ENCODE measurements at places on chromosomes 1 and 21. TPM values are rescaled to one million over a fixed set of nuclear protein-coding genes. Genes with fewer than 3 reads are reported as not detected.

PTGER3 gene
- not detected for total RNA-seq

DNA sequence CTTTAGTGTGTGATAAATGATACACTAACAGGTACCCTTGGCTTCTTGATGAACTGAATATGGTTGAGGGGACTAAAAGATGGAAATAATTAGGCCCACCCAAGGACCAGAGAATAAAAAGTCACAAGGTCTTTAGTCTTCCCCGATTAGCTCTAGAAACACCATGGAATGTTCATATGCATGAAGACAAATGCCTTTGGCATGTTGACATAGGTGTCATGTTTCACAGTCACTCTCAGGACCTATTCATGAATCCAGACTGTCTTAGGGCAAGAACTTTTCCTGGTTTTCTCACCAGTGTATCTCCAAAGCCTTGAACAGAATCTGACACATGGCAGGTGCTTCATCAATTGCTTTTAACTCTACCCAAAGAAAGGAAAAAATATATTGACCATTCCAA, 412.8 kb downstream of the AJAP1 start:
- DNase-seq = no peak

- DNase-seq = no peak
Measured at GRCh38 chr1:9293241-9293532, 493 bp downstream of the SPSB1 start.

- DNase-seq = no peak
Measured at GRCh38 chr1:153487707-153488106, 27.3 kb upstream of the S100A7 start.

DNA sequence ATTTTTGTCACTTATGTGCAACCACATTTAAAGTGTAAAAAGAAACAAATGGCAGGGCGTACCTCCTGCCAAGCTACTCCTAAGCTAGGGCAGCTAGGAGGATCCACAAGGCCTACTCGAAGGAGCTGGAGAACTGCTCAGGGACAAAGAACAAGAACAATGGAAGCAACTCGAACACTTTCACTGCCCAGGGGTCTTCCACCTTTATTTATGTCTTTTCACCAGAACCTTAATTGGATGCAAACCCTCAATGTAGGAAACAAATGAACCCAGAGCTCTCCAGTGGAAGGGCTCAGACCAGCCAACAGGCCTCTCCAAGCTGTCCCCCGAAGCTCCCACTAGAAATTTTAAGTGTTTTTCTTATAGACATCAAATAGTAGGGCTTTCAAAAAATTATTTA, 39.9 kb downstream of the C1orf198 start:
- DNase-seq = no peak

CYP4A22 gene
- not detected for total RNA-seq

DNA sequence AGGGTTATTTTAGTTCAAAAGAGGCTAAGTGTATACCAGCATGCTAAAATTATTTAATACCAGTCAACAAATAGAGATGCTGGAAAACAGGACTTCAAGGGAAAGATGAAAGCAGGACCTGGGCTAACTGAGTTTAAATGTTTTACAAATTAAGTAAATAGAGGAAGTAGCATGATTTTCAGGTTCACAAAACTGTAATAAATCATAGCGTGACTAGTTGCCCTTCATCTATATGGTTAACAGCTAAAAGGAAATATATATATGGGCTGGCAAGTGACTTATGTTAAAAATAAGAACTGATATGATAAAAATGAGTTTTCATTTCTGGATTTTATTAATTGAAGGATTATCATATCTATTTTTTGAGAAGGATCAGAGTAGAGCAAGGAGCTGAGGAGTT, 25.6 kb downstream of the DPYD start:
- no peak for DNase-seq

GRCh38 chr1:82400521-82400920, 599.8 kb downstream of the ADGRL2 start:
- DNase-seq = no peak

- no peak for DNase-seq
Measured at GRCh38 chr21:45555251-45555556, 13.0 kb upstream of the SLC19A1 start.

DNA sequence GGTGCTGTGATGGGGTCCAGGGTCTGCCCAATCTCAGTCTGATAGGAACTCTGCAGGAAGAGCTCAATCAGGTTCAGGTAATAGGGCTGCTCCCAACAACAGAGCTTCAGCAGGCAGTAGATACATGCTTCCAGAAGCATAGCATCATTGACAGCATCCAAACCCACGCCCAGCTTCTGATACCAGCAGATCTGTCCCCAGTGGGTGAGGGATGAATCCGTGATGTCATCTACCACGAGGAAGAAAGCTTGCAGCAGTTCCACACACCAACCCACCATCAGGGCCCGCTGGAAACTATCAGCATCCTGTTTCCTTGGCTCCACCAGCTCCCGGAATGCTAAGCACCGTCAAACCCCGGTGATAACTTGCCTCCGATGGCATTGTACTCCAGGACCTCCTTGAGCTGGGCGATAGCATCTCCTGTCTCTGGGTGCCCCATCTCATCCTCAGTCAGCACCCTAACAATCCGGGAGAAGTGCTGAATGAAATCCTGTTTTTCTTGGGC, 14.7 kb downstream of the NEK2 start:
- DNase-seq = no peak

DNA sequence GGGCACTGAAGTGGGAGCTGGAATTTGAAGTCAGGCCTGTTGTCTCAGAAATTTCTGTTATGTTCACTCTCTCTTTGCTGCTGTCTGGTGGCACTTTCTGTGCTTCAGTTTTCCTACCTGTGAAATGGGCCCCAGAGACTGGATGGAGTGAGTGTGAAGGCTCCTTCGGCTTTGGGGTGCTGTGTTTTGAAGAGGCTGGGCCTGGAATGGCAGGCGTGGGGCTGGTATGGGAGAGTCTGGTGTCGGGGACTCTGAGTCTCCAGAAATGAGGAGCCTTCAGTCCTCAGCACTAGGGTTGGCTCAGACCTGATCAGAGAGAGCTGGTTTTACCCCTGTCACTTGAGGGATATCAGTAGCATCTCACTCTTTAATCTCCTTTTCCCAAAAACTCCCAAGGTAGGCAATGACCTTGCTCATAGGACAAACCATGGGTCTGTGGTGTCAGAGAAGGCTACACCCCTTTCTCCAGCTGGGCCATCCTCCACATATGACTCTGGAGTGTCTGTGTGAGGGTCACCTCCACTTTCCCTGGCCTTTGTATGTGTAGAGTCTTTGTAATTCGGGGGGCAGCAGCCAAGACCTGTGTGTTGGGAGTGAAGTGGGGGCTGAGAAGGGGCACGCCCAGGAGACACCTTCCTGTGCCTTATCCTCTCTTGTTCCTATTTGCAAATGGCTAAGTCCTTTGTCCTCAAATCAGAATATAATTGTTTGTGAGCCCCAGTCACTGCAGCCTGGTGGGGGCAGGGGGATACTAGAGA, 279.9 kb downstream of the PTPRU start:
- no peak for DNase-seq

CFAP141 gene
- total RNA-seq = not detected

GRCh38 chr21:32240851-32241687, 37.8 kb downstream of the MIS18A start:
- DNase-seq = no peak

KISS1 gene
- not detected for total RNA-seq

DNA sequence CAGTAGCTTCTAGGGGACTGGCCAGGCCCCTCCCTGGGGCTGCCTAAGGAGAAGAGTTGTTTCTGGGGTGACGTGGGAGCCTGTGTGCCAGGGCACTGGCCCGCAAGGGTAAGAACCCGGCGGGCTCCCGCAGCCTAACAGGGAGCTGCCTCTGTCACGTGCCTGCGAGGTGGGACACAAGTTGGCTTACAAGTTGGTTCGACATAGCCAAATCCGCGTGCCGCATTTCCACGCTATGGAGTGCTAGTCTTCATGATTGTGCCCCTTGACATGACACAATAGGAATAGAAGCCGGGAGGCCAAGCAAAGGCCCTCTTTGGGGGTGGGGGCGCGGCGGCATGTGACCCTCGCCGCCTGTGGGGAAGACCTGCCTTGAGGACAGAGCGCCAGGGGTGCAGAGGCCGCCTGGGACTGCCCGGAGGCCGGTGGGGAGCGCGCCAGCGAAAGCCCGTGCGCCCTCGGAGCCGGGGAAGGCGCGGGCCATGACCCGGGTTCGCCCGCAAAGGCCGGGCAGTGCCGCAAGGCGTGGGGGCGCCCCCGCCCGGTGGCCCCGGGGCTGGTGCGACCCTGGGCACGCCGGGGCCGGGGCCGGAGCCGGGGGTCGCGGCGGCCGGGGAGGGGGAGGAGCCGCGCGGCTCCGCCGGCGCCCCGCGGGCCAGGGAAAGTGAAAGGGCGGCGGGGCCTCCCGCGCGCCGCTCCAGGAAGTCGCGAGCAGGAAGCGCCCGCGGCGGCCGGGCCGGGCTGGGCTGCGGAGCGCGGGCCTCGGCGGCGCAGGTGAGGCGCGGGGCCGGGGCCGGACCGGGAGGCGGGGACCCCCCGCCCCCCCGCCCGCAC, at the start of gene SLC37A1:
SLC37A1 (plus strand) TSS at position 702 of the 834 bp plus-strand sequence. CDS start 4,603 bp downstream, outside the sequence.
- DNase-seq = peak; percentile 39

DNA sequence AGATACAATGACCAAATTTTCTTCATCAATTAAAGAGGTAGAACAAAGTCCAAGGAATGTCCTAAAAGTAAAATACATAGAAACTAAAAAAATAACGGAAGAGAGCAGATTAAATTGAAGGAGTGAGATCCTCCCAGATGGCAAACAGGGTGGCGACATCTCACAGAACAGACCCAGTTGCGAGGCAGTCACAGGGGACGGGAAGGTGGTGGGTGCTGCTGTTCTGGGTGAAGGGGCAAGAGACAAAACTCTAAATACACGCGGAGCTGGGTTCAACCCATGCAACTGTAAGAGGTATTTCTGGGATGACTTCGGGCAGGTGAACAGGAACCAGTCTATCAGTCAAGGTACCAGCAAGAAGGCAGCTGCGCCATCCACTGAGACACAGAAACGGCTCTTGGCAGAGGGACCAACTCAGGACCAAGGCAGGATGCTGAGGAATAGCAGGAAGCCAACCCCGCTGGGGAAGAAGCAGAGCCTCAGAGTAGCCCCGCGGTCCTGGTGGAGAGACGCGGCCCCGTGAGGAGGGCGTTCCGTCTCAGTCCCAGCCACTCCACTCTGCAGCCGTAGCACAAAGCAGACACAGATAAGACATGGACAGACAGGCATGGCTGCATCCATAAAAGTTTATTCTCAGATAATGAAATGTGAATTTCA, 32.2 kb downstream of the WDR4 start:
- DNase-seq = no peak

BMP8B gene
- total RNA-seq = 1.2 TPM

LCE1C gene
- total RNA-seq = not detected

DNA sequence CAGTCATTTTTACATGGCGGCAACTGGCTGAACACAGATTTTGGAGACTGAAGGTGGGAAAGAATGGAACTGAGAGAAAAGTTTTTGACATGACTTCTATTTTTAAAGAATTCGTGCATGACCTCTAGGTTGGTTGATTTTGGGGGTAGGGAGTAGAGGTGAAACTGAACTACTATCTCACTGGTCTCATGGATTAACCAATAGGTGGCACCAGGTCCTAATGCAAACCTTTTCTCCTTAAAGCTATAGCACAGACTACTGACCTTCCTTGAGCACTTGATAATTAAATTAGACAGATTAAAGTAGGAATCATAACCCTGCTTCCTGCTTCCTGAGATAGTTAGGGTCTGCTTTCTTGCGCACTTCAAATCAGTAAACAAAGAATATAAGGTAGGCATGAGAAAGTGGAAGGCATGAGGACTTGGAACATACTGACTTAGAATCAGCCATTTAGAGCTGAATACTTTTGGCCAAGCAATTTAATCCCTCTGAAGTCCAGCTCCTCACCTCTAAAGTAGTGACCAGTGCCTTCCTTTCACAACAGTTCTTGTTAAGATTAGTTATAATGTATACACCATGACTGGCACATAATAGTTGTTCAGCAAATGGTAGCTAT, 206.0 kb downstream of the CENPF start:
- no peak for DNase-seq

- no peak for DNase-seq
Measured at GRCh38 chr1:32960819-32961355, 3.7 kb downstream of the RNF19B start.

- no peak for DNase-seq
Measured at GRCh38 chr1:81455481-81455880, 345.3 kb upstream of the ADGRL2 start.

DNA sequence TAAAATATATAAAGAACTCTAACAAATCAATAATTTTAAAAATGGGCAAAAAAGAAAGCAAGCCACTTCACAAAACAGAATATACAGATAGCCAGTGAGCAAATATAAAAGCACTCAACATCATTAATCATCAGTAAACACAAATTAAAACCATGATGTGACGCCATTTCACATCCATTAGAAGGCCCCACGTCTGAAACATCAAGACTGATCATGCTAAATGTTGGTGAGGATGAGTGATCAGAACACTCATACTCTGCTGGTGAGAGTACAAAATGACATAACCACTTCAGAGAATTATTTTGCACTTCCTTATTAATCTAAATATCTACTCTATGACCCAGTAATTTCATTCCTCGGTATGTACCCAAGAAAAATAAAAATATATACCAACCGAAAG, 512.2 kb upstream of the NR5A2 start:
- no peak for DNase-seq

GRCh38 chr1:27318136-27318535, 3.8 kb upstream of the TMEM222 start:
- DNase-seq = no peak

All from MG63 (cell line).